CD8-positive, alpha-beta T cell (primary cell): ENCODE measurements at places on chromosomes 7 and 10.

DNA sequence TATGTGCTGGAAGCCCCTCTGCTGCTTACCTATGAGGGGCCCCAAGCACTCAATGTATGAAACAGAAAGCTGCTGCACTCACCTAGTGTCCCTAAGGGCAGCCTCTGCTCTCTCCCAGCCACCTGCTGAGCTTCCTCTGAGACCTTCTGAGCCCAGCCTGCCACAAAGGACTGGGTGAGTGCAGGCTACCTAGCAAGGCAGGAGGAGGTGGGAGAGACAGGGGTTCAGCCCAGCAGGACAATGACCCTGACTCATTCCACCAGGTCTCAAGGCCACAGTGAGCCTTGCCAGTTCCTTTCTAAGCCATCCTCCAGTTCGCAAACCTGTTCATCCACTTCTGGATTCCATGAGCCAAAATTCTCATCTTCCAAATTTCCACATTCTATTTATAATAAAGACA lies 16.3 kb downstream of the VOPP1 start:
- no peak for DNase-seq

DNA sequence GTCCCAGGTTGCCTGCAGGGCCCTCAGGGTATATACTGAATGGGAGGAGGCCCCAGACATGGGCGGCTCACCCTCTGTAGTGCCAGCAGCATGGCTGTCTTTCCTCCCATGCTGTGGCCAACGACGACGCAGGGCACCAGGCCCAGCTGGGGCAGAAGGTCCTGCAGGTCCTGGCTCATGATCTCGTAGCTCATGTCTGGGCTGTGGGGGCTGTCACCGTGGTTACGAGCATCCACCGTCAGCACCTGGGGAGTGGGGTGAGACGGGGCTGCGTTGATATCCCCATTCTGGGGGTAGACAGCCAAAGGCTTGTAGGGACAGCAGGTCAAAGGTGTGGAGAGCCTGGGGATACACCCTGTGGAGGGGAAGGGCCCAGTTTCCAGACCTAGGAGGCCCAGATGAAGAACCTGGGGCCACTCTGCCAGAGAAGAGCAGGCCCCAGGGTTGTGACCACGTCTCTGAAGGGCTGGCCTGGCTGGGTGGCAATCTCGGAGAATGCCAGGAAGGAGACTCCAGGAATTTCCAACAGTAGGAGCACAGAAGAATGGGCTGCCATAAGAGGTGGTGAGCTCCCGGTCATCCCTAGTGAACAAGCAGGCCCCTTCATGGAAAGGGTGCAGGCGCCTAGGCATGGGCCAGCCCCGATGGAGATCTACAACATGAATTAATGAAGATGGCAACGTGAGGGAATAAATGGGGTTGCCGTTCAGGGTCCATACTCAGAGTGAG lies 947 bp downstream of the ABHD11 start:
- DNase-seq: no peak

DNA sequence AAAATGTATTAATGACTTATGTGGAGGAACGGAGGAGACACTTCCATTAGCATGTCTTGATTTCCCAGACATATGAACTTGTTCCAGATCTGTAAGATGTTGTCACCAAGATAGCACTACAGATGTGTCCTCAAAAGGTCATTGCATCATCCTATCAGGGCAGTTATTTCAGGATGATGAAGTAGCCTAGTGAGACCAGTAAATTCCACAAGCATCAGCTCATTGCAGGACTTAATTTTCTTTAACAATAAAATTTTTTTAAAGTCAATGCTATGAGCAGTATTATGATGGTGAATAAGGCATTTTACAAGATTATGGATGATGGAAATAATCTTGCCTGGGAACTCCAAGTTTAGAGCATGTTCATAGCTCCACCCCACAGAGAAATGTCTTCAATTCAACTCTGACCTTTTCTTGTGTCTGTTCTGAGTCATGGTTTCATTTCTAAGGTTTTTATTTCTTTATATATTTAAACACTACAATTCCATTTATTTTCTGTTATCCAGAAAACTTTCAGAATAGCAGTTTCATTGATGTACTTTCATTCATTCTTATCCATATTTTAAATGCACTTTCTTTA lies 1203.3 kb upstream of the CELF2 start:
- DNase-seq: no peak

DNA sequence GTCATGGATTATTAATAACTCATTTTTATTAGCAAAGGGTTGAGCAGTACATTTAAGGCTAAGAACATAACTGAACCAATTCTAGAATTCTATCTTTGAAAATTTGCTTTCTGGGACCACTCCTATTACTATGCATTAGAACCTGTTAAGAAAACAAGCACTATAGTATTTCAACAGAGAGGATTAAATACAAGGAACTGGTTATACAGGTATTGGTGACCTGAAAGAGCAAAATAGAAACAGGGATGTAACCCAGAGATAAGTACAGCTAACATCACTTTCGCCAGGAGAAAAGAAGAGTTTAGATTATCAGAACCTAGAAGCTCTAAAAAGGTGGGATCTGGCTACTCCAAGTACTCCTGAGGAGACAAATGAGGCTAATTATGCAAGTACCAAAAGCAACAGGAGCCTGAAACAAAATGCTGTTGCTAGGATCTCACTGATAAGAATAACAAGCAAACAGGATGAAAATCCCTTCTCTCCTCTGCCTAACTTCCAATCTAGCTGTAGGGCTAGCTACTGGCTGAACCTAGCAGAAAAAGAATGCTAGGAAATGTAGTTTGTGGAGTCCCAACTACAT lies 32.1 kb upstream of the ELAPOR2 start:
- DNase-seq: no peak

DNA sequence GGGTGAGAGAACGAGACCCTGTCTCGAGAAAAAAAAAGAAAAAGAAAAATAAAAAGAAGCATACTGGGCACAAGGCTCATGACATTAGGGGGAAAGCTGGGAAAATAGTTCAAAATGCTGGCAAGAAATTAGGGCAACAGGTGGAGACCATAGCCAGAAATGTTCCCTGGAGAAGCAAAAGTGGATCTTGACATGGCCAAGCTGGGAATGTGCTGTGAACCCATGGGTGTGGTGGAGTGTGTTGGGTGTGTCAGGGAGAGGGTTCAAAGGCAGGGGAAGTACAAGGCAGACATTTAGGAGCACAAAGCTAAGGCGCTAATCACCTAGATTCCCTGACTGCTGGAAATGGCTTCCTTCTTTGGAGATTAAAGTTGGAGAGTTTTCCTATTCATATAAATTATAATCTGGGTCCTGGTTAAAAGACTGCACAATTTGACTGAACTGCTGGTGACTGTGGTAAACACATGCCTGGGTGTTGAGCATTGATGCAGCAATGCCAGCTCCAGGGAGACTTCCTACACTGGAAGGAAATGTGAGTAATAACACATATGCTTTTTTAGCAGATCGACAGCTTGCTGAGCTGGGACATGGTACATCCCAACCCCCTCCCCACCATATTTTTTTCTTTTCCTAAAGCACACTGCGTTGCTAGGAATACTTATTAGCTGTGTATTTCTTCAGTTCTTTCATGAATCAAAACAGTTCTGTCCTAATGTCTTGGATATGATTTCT lies 70.1 kb upstream of the ARHGAP21 start:
- no peak for DNase-seq
